ENCODE measurements at places on chromosomes 12 and 14.

GRCh38 chr14:55128386-55129085, 516 bp upstream of the LGALS3 start:
- no peak for DNase-seq

DNA sequence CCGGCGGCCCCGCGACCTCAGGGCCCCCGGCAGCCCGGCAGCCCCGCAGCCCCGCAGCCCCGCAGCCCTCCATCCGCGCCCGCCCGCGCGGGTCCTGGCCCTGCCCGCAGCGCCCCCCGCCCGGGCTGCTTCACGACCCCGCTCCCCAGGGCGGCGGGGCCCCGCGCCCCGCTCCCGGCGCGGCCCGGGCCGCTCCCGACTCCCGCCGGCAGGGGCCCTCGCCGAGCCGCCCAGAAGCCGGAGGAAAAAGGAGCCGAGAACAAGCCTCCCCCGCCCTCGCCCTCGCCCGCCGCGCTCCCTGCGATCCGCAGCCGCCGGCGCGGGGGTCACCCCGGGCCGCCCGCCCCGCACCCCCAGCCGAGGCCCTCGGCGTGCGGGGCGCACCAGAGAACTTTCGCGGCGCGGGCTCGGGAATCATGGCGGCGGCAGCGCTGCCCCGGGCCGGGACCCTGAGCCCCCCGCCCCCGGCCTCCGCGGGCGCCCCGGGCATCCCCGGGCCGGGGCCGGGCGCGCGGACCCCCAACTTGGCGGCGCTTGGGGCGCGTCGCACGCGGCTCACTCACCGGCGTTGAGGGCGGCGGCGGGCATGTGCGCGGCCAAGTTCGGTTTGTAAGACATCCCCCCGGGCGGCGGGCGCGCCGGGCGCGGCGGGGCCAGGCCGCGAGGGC, 521 bp downstream of the CDK2AP1 start:
- peak; percentile 49 for DNase-seq

GRCh38 chr12:30691122-30691879, 4.4 kb downstream of the IPO8 start:
- peak; percentile 32 for DNase-seq

DNA sequence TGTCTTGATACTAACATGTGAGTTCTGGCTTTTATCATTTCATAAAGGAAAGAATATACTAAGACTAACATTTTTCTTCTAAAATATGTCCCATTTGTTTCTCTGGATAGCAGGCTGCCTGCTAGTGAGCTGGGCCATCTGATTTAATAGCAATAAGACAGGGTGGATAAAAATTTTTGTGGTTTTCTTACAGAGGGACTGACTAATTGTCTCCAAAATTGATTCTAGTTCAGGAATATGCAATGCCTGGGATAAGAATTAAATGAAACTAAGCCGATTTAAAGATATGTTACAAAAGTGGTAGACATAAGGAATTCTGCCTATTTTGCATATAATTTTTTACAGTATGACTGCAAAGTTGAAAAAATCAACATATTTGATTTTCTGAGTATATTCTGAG, 252.9 kb upstream of the NAV3 start:
- DNase-seq = no peak

DNA sequence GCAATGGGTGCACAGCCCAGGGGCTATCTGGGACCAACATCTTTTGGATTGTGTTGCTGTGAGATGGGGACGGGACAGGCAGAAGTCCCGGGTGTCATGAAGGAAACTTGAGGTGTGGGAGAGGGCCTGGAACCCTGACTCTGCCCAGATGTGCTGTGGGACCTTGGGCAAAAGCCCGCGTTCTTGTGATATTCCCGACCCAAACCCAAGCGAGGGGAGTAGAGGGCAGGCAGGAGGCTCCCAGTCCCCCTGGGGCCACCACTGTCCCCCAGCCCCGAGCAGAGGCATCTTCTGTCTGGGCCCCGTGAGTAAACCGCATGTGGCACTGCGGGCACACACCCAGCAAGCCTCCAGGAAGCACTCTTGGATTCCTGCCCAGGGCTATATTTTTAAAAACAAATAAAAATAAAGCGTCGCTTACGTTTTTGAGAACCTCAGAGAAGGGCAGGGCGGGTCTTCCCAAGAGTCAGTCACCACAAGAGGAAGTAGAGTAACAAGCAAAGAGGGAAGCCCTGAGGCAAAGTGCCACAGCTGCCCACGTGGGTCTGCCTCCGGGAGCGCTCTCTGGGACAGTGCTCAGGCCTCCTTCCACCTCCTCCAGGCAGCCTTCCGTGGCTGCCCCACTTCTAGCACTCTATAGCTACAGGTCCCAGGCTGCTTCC, 39.5 kb downstream of the BEGAIN start:
- DNase-seq = no peak

DNA sequence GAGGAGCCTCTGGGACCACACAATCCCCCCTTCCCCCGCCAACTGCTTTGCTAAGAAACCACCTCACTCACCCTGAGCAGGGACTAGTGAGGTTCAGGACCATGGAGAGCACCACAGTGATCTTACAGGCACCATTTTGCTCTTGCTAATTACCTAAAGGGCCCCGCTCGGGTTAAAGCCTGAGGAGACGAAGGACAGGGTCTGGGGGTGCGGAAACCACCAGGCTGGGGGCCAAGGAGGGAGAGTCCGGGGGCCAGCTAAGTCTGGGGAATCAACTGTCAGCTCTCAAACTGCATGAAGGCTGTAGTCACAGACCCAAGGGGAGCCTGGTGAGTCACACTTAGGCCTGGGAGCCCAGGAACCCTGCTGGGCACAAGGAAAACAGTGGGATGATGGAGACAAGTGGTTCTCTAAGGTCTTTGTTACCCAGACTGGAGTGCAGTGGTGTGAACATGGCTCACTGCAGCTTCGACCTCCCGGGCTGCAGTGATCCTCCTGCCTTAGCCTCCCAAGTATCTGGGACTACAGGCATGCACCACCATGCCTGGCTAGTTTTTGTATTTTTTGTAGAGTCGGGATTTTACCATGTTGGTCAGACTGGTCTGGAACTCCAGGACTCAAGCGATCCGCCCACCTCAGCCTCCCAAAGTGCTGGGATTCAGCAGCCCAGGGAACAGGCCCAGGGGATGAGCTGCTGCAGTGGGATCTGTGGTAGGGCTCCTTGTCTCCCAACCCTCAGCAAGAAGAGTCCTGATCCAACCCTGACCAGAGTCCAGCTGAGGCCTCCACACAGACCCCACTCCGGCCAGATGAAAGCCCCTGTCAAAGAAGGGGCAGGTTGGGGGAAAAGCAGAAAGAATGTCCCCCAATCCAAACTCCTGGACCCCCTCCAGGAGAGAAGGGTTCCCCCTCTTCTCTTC, 98.8 kb downstream of the CALM1 start:
- peak; percentile 64 for DNase-seq

DNA sequence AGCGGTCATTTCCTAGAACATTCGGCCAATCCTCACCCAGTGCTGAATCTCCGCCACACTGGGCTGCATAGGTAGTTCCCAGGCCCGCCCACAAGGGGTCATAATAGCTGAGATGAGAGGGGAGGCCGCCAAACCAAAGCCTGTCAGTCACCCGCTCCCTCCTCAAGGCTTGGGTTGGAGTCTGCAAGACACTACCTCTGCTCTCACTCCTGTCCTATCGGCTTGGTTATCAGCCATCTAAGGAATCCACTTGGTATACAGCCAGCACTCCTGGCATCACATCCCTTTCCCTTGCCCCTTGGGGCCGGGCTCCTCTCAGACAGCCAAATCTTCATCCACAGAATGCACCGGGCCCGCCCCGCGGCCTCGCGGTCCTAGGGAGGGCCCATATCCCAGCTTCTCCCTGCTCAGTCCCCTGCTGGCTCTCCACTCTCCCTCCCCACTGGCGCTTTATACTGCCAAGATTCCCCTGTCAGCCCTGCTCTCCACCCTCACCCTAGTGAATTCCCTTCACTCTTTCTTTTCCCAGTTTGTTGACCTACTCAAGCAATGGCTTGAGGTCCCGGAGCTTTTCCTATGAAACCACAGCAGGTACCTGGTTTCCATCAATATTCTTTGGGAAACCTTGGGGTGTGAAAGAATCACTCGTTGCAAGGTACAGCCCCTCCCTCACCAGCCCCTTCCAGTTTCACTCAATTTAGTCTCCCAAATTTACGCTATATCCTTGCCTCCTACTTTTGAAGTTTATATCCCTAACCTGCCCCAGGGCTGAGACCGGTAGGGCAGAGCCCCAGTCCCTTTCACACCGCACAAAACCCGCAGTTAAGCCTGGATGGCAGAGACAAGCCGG, 1.4 kb downstream of the IFFO1 start:
- peak; percentile 86 for DNase-seq

DNA sequence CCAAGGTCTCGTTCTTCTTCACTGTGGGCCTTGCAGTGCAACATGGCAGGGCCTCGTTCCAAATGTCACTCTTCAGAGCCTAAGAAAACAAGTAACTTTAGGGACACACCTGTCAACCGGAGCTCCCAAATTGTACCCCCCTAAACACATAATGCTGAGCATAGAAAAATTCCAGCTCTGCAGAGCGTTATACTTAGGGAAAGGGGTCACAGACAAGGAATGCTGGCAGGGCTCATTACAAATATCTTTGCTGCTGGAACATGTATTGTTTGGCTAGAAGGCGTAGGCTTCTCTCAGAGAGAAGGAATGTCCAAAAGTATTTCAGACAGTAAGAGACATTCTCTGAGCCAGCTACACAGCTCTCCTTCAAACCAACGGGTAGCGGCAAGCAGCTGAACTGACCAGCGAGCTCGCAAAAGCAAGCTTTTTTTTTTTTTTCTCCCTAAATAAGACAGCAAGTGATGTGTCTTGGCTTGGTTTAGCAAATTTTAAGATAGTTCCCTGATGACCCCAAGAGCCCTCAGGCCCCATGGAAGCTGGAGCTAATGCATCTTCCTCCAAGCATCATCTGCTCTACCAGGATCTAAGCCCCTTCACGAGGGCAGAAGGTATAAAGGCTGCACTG, 24.5 kb downstream of the SSH1 start:
- DNase-seq = peak; percentile 84

DNA sequence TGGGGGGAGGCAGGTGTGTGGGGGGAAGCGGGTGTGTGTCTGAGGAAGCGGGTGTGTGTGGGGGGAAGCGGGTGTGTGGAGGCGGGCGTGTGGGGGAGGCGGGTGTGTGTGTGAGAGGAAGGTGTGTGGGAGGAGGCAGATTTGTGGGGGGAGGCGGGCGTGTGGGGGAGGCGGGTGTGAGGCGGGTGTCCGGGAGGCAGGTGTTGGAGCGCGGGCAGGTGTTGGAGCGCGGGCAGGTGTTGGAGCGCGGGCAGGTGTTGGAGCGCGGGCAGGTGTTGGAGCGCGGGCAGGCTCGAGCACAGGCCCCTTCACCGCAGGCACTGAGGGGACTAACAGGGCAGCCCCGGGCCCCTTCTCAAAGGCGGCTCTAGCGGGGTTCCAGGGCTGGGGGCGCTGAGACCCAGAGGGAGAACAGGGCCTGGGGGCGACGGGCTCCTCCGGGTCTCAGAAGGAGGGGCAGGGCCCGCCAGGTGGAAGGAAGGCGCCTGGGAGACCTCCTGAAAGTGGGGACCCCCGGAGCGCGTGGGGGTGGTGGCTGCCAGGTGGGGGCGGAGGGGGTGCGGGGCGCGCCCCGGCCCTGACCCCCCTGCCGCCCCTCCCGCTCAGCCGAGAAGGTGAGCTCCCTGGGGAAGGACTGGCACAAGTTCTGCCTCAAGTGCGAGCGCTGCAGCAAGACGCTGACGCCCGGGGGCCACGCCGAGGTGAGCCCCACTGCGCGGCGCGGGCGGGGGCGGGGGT, 3.2 kb downstream of the CRIP2 start:
- no peak for DNase-seq

DNA sequence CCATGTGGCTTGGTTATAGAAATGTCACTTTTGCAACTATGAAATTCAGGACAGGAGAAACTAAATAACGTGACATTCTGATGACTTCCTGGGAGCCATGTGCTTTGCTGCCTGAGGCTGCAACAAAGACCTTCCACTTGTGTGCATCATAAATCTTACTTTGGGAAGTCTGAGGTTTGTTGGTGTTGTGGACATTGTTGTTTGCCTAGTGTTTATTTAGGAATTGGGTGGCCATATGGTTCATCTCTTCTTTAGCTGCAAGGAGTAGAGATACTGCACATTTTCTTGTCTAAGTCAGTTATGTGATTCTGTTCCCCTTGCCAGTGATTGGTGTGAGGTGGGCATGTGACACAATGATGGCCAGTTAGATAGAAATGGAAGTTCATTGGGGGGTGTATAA, 167.3 kb upstream of the SSTR1 start:
- DNase-seq = no peak

DNA sequence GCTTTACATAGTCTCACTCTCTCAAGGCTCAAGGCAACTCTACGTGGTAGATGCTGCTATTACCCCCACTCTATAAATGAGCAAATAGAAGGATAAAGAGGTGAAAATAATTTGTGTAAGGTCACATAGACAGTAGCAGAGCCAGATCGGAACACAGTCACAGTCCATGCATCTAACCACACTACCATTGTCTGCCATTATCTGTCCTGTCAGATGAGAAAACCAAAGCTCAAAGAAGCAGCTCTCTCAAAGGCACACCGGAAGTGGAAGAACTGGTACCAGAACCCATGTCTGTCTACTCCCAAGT, 134.4 kb upstream of the NUDT4 start:
- no peak for DNase-seq

DNA sequence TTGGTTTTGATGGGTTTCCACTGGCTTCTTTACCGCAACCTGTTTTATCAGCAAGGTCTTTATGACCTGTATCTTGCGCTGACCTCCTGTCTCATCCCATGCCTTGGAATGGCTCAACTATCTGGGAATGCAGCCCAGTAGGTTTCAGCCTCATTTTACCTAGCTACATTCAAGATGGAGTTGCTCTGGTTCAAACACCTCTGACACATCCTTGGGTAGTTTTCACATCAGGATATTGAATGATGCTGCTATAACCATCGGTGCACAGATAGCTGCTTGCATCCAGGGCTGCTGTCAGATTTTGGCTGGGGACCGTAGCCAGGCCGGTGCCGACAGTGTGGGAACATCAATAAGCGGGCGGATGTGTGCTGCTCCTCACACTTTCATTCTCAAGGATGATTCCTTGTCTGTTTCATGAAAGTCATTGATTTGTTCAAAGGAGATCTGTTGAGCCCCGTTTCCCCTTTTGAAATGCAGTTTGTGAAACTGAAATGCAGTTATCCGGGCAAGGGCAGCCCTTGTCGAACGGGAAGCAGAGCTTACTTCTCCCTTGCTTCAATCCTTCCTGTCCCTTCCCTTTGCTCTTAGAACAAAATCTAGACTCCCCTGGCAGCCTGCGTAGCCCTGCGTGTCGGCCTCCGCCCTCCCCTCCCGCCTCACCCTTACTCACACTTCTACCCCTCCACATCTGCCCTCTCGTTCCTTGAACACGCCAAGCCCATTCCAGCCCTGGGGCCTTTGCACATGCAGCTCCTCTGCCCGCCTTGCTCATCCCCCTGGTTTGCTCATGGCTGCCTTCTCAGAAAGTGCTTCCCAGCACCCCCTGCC, 49.2 kb upstream of the NCOR2 start:
- DNase-seq = no peak

GRCh38 chr14:58815794-58816193, 178.0 kb downstream of the DACT1 start:
- no peak for DNase-seq

GRCh38 chr14:55771242-55771981, 191.4 kb downstream of the KTN1 start:
- DNase-seq = no peak

All from kidney glomerular epithelial cell (primary cell).